Stimulated activated CD4-positive, alpha-beta T cell treated with anti-CD3 and anti-CD28 coated beads, Interleukin-4, amount 100 ng/mL, for 24 hours (primary cell): ENCODE measurements at places on chromosomes 1 and 21.

- DNase-seq: no peak
These were observed 58.9 kb upstream of the TLR5 start for GRCh38 chr1:223201967-223202366.

DNA sequence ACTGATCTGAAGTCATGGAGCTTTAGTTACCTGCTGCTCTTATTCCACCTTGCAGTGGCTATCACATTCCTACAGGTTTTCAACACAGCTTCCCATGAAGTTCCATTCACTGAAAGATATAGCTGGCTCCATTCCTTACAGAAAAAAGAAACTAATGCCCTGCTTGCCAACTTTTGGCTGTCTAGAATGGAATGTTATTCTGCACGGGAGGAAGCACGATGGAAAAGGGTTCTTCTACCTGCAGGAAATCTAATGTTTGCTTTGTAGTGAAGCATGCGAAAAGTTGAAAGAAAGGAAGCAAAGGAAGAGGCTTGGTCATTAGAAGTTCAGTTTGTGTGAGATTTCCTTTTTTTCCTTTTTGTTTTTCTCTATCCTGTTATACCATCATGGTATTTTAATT, 32.6 kb downstream of the GIPC2 start:
- no peak for DNase-seq

GRCh38 chr1:226653311-226653921, 85.7 kb downstream of the ITPKB start:
- peak; percentile 62 for DNase-seq

- no peak for DNase-seq
These were observed 142.8 kb downstream of the ASTN1 start for GRCh38 chr1:177021687-177022086.

DNA sequence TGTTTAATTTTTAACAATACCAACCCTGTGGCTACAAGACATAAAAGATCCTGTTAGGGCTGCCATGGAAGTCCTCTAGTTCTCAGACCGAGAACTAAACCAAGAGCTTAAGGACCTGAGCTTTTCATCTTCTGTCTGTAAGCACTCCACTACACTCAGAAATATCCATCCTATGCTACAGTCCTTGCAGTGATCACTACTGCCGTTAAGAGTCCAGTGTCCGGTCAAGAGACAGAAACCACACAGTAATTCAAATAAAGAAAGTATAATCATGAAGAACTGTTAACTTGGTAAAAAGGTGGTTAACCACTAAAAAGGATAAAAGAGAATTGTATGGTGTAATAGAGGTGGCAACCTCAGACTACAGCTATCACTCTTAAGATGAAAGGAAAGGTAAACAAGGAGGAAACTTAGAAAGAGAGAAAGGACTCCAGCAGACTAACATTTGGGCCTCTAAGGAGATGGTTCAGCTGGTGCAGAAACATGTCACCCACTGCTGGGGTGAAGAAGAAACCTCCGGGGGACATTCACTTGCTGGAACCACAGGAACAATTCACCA, 22.1 kb upstream of the PRDX6 start:
- no peak for DNase-seq

DNA sequence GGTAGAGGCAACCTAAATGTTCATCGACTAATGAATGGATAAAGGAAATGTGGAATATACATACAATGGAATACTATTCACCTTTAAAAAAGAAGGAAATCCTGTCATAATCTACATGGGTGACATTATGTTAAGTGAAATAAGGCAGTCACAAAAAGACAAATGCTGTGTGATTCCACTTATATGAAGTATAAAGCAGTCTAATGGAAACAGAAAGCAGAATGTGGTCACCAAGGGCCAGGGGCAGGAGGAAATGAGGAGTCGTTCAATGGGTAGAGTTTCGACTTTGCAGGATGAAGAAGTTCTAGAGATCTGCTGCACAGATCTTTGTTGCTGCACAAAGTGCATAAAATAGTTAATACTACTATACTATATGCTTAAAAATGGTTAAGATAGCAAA, 7.8 kb downstream of the DIPK1A start:
- peak; percentile 47 for DNase-seq

DNA sequence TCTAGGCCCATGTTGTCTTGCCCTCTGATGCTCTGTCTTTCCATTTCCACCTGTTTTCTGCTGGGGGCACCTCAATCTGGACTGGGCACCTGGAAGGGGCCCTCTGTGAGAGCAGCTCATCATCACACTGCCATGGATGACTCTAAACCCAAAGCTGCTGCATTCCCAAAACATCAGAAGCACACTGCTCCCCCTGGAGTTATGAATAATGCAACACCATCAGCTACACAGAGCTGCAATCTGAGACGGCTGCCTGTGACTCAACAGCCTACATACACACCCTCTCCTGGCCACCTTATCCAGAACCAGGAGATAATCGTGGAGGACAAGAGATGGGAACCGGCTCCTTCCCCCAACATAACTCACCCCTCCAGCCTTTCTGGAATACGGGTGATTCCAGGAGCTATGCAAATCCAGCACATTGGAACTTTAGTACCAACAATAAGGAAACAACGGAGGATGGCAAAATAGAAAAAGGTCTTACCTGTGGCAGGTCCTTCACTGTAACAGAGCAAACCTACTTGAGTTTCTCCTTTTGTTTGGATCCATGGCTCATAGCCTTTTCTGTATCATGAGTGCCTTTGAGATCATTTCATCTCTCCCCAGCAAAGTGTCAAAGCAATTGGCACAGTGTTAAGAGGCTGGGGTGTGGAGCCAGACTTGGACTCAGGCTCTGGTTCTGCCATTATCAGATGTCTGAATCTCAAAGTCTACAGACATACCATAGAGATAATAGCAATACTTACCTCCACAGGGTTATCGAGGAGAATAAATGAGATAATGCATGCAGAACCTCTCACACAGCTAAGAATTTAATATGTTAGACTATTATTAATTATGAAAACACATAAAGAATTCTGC, 29.3 kb downstream of the AK2 start:
- DNase-seq: no peak

- DNase-seq: no peak
These were observed 12.7 kb upstream of the TSNAX start for GRCh38 chr1:231515748-231516147.
